Choroid plexus epithelial cell (primary cell): ENCODE measurements at places on chromosomes 6 and 20.

DNA sequence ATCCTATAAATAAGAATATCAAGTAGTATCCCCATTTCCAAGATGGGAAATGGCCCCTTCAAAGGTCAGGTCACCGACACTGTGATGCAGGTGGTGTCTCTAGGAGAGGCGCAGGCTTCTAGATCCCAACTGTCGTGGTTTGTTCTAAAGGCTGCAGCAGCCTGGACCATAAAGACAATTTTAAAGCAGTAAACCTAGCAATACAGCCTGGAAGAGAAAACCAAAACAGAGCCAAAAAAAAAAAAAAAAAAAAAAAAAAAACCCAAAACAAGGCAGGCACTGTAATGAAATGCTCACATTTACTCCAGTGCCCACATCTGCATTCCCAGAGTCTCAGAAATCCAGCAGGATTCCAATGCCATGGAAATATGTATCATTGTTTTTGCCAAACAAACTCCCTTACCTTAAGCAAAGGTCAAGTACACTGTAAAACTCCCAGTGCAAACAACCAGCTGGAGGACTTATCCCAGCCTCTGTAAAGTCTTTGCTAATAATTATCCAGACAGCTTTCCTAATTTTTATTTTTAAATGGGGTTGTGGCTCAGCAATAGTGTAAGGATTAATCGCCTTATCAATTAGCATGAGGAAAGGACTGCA is 98.2 kb downstream of the PSMG4 start:
- no peak for DNase-seq

- no peak for DNase-seq
Observed at GRCh38 chr6:71220466-71220865, 68.1 kb upstream of the OGFRL1 start.

- DNase-seq = no peak
Observed at GRCh38 chr6:30891816-30892538, 7.7 kb downstream of the DDR1 start.

DNA sequence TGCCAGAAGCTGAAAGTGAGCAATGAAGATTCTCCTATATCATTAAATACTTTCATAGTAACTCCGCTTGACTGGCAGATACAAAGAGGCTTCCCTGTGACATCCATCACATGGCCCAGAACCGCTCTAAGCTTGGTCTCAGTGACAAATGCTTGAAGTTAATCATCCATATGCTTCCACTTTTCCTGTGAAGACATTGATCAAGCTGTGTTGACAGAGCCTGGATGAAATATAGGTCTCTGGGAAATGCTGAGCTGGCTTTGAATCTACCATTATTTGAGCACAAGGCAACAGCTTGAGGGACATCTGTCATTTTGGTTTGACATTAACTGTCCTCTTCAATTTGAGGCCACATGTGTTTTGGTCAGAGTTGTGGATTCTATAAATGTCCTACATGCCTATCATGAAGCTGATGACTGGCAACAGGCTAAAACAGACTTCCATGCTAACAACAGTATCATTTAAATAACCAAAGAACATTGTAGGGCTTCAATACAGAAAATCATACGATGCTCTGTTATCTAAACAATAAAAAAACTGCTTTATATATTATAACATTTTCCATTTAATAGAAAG is 402.2 kb upstream of the IRAK1BP1 start:
- DNase-seq = no peak
